Tibial artery (tissue), 4 donors: ENCODE measurements at places on chromosomes 7 and 10.

- DNase-seq: no peak
Measured at GRCh38 chr7:56063500-56063881, 595 bp upstream of the SUMF2 start.

DNA sequence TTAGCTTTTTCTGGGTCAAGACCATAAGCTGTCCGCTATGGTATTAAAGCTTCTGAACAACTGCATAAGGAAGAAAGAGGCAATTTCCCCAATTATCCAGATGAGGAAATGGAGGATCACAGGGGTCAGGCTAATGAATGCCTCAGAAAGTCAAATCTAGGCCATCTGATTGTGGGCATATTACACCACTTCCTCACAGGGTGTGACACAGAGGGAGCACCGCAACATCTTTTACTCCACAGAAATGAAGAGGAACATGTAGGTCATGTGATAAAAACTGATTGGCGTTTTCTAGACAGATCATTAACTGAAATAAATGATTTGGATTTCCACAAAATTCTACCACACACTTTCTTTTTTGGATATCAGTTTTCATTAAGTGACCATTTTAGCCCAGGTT, 384.4 kb downstream of the PARD3 start:
- DNase-seq: no peak

GRCh38 chr7:22110227-22110839, 164.6 kb upstream of the CDCA7L start:
- DNase-seq: peak; percentile 67

DNA sequence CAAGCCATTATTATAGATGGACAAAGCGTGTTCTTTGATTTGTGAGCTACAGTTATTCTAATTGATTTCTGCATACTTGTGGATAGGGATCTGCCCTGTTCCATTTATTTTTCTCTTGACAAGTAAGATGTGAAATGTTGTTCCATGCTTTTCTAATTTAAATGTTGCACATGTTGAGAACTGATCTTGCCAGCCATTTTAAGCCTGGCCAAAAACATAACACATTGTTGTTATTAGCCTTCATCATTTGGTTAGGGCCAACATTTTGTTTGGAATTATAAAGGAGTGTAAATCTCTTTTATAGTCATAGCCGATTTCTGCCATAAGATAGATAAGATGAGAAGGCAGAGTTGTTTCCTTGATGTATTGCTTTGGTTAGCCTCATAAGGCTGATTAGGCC, 117.0 kb downstream of the WNT2 start:
- no peak for DNase-seq

DNA sequence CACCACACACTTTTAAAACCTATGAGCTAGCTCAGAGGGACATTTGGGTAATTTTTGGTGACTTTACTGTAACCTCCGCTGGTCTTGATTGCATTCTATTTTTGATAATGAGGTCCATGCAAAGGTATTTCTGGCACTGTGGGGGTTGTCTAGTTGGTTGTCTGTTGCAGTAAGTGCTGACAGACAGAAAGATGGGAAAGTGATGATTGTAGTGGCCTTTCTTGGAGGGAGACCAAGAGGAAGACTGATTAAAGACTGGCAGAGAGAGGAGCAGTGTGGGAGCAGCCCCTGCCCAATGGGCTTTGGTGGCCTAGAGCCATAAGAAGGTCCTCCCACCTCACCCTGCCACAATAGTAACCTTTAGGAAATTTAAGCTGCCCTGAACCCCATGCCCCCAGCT, 173.4 kb upstream of the CTBP2 start:
- DNase-seq: no peak
